Pericardium fibroblast (primary cell): ENCODE measurements at places on chromosomes 3 and 15. TPM values are rescaled to one million over a fixed set of nuclear protein-coding genes. Genes with fewer than 3 reads are reported as not detected.

Gene GPR62
- total RNA-seq = 0.17 TPM in 1 of 2 replicates, not detected in the other

Gene FSTL1
- total RNA-seq = 1,426 and 1,923 TPM in 2 replicates

Gene CHRFAM7A
- not detected in 2 replicates for total RNA-seq

Gene TMEM202
- not detected in 2 replicates for total RNA-seq

Gene ANKUB1
- not detected in 2 replicates for total RNA-seq

Gene ZNF660
- 1.3 and 1.9 TPM in 2 replicates for total RNA-seq

Gene SRGAP3
- 0.43 and 5.7 TPM in 2 replicates for total RNA-seq

Gene PLXND1
- 139 and 155 TPM in 2 replicates for total RNA-seq

Gene SLC12A1
- not detected in 2 replicates for total RNA-seq
